ENCODE measurements at places on chromosomes 6 and 20. TPM values are rescaled to one million over a fixed set of nuclear protein-coding genes. Genes with fewer than 3 reads are reported as not detected.

The BEND6 gene
- 0.88 TPM for total RNA-seq

The SNX21 gene
- total RNA-seq, result 10.0 TPM

The KCNQ2 gene
- total RNA-seq, result 0.51 TPM

The HRH3 gene
- total RNA-seq, result not detected

The OXT gene
- total RNA-seq, result not detected
